Astrocyte of the hippocampus (primary cell): ENCODE measurements at places on chromosomes 12 and 14.
A peak's percentile ranks its signal among the peaks of the same experiment; 100 is the strongest.

- no peak for DNase-seq
Observed at GRCh38 chr12:34244608-34245007, 222.3 kb downstream of the ALG10 start.

DNA sequence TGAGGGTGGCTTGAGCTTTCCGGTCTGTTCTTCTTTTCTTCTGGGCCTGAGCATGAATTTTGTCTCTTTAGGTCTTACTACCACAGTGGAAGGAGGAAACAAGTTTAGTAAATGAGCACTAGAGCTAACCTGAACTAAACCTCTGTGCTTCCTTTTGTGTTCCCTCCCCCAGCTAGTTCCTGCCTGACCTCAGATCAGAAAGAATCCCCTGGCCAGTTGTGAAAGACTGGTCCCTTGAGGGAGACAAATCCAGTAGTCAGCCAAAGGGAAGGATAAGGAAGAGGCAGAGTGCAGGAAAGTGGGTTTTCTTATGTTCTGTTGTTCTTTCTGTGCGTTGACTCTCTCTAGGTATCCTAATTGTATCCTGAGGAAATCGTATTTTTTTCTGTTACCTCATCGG, 17.5 kb downstream of the ZNF664 start:
- DNase-seq: no peak

GRCh38 chr12:100767371-100767770, 27.2 kb upstream of the ANO4 start:
- no peak for DNase-seq

DNA sequence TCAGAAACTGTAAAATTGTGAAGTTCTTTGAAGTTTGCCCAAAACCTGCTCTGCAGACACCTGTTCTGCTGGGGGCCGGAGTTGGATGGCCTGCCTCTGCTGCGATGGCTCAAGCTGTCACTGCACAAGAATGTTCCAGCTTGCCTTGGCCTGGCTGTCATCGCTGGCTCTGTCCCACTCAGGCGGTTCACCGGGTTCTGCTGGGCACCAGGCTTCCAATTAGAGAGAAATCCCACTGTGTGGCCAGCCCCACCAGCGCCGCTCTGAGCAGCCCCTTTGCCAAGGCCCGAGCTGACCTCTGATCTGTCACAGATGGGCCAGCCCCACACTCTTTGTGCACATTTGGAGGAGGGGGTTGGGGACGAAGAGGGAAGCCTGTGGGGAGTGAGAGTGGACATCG, 71.7 kb upstream of the GPATCH2L start:
- DNase-seq: no peak

GRCh38 chr12:100356644-100357223, at the start of gene SLC17A8:
SLC17A8 (plus strand) TSS chr12:100357074; CDS start chr12:100357392, 318 bp downstream.
- DNase-seq: peak; percentile 10
